Body of pancreas (tissue), 4 donors: ENCODE measurements at places on chromosomes 4 and X. TPM values are rescaled to one million over a fixed set of nuclear protein-coding genes. Genes with fewer than 3 reads are reported as not detected.
A peak's percentile ranks its signal among the peaks of the same experiment; 100 is the strongest.

DNA sequence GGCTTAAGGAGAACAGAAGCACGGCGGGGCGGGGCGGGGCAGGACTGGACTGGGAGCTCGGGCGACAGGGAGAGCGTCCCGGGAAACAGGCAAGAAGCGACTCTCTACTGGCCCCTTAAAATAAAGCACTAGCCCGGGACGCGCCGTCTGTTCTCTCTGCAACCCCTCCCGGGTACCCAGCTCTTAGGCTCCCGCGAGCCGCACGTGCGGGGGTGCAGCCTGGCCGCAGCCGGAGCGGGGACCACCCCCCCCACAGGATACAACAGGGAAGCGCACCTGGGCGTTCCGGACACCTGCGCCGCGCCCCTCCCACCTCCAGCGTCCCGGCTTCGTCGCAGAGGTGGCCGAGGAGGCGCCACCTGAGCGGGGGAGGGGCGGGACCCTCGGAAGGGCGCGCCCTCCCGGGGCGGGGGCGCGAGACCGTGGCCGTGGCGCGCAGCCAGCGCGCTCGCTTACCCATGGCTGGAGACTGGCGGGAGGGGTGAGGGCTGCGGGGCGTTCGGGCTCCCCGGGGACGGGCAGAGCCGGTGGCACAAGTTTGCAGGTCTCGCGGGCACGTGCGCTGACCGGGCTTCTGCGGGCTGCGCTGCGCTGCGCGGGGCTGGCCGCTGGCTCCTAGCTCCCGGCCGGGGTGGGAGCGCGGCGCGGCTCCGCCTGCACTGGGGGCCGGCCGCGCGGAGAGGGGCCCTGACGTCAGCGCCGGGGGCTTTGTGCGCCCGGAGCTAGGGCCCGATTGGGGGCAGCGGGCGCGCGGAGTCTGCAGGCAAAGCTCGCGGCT lies 91.5 kb downstream of the GEMIN8 start:
- peak; percentile 48 for DNase-seq

The KLHL4 gene
- not detected for total RNA-seq

The MEPE gene
- total RNA-seq, result not detected

DNA sequence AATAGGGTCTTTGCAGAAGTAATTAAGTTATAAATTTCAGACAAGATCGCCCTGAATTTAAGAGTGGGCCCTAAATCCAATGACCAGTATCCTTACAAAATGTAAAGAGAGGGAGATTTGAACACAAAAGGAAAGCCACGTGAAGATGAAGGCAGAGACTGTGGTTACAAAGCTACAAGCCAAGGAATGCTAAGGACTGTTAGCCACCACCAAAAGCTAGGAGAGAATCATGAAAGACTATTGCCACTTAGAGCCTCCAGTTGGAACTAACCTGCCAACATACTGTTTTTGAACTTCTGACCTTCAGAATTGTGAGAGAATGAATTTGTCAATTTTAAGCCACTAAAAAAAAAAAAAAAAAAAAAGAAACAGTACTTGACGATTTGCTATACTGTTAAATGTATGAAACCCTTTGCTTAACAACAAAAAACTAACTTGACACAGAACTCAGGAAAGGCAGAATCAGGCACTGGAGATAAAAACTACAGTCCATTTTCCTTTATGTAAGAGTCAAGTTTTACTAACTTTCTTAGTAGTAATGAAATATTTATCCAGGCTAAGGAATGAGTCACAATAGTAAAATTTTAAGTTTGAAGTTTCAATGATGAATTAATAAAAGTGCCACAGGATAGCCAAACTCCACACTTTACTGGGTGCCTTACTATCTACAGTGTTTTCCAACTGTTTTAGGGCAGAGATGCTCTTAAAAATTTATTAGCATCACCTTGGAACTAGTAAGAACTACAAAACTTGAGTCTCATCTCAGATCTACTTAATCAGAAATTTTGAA lies 25.1 kb downstream of the DHX15 start:
- DNase-seq, result no peak

- no peak for DNase-seq
These were observed 79.2 kb upstream of the DKK2 start for GRCh38 chr4:107115185-107115847.

The DGKK gene
- not detected for total RNA-seq
